ENCODE measurements at places on chromosomes 6 and 20.

DNA sequence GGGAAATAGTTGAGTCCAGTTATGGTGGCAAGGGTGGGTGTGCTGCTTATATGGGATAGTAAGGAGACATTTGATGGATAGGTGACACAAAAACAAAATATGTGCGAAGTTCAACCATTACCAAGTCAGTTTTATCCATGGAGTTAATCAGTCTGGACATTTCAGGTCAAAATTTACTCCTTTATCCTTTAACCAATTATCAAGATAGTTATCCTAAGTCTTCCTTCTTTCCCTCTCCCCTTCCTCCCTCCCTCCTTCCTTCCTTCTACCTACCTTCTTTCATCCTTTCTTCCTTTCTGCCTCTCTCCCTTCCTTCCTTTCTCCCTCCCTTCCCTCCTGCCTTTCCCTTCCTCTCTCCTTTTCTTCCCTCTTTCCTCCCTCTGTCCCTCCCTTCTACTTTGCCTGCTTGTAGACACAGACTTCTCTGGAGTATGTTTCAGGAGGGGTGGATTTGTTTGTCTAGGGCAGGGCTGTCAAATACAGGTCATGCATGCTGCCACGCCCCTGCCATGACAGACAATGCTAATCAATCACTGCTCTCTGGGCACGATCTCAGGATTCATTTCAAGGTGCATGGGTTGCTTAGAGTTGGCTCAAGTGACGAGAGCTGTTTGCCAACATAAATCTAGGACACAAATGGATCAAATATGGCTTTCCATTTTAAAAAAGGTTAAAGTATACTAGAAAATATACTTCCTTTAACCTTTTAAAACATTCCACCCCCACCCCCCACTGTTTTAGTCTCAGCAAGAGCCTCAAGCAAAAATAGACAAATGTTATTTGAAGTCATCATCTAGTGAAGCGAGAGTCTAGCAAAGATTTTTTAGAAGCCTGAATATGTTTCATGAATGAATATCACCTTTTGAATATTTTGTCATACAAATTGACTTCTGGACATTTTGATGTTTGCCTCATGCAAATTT lies 281.6 kb upstream of the CITED2 start:
- no peak for DNase-seq

DNA sequence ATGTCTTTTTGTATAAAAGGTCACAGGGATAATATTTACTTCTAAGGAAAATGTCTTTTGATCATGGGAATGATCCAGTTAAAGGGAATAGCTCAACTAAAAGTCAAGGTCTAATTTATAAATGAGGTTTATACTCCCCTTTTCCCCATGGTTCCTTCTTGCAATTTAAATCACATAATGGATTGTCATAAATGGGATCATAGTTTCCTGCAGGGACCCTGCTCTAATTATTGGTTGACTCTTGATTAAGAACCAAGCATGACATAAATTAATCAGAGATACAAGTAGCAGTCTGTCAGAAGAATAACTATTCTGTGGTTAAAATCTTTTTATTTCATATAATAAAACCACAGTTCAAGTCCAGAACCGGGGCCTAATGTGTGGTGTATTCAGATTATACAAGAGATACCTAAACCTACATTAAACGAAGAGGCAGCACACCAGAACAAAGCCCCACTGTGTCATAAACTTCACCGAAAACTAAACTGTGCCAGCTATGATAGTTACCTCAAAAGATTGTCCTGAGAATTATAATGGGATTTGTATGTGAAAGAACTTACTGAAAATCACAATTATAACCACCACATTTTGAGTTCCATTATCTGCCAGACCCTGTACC lies 43.0 kb upstream of the CD83 start:
- DNase-seq = no peak

DNA sequence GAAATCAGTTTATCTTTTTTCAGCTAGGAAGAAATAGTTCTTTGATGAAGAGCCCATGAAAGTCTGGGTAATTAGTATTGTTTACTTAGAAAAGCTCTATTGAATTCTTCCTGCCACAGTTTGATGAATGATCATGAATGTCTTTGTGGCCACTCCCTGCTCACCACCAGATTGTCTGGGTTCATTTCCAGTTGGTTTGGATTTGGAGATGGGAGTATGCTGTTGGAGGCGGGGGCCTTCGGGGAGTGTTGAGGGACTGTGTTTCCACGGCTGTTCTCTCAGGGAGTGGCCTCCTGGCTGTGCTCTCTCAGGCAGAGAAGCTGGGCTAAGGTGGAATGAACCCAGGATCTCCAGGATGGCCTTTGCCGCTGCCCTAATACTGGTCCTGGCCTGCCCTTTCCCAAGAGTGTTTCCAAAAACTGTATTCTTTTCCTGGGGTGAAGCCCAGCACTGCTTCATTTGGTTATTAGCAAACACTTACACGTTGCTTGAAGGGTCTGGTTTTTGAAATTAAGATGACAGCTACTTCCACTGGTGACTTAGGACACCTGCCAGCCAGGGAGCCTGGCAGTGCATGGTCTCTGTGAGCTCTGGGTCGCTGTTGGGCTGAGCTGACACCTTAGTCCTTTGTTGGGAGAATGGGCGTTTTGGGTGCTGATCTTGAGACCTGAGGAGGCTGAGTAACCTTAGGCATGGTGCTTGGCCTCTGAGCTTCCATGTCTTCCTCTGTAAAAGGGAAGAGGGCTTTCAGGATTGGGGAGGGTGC lies 23.2 kb downstream of the PRPF6 start:
- no peak for DNase-seq

DNA sequence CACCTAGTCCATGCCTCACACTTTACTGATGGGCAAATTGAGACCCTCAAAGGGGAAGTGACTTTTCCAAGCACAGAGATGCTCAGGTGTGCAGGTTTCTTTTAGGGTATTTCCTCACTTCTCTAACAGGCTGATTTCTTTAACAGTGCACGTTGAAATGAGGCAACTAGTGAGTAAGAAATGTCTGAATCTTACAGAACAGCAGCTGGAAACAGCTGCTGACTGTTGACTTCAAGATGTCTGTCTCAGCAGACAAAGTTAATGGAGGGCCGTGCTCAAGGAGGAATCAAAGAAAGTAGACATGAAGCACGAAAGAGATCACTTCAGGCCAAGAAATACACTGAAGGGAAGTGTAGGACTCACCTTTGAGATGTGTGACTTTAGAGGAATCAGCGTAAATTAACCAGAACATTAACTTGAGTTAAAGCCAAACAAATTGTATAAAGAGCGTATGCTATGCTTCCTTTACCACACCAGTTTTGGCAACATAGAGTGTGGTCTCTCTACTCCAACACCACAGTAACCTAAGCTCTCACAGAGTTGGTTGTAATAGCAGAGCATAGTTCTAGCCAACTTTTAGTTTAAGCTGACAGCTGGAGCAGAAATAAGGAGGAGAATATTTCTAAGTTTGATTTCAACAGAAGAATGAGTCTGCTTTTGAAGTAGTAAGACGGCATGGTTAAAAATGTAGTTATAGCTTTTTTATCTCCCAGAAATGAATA lies 60.9 kb downstream of the SAMD3 start:
- no peak for DNase-seq

GRCh38 chr6:21900730-21901129 lies 307.2 kb downstream of the SOX4 start:
- no peak for DNase-seq

All from stimulated activated CD8-positive, alpha-beta memory T cell treated with anti-CD3 and anti-CD28 coated beads, Interleukin-4, amount 100 ng/mL, for 4 hours (primary cell).